ENCODE measurements at places on chromosomes 16 and 17.

DNA sequence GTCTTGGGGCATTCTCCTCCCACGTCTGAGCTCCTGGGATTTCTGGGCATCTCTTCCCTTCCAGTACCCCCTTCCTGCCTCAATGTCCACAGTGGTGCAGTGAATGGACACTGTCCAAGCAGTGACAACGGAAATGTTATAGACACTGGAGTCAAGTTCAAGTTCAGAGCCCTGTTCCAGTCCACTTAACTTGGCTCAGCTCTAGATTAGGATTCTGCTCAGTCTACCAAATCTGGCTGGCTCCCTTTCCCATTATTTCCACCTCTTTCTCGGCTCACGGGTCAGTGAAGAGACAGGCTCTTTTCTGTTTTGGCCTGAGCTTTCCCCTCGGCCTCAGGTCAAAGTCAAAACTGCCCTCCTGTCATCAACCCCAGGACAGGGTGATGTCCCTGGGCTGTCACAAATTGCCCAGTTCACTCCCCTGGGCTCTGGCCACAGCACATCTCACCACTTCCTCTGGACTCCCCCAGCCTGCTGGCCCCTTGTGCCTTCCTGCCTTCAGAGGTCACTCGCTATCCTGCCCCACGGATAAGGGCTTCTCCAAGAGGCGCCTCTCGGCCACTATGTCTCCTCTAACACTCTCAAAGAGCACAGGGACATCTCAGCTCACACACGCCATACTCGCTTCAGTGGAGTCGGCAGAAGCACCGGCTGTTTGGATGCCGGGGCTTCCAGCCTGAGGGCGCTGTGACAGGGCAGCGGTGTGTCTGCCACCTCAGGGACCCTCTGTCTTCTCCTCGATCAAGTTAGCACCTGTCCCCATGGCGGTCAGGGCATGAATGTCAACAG is 17.7 kb upstream of the MRPL38 start:
- no peak for DNase-seq

GRCh38 chr17:20313306-20313705 is 154.0 kb downstream of the LGALS9B start:
- no peak for DNase-seq

- DNase-seq, result no peak
Measured at GRCh38 chr17:40338058-40338457, 26.5 kb downstream of the GJD3 start.

DNA sequence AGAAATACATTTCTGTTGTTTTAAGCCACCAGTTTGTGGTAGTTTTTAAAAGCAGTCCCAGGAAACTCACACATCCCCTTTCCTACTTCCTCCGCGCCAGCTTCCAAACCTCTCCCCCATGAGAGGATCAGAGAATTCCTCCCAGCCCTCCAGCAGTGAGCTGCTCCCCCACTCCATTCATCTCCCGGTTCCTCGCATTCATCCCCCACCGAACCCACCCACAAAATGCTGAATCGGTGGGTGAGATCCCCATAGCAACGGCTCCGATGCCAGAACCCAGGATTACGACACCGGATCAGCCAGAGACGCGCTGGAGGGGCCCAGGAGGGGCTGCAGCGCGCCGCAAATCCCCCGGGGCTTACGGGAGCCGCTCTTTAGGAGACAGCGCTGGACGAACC is 251.4 kb upstream of the RPL38 start:
- no peak for DNase-seq

DNA sequence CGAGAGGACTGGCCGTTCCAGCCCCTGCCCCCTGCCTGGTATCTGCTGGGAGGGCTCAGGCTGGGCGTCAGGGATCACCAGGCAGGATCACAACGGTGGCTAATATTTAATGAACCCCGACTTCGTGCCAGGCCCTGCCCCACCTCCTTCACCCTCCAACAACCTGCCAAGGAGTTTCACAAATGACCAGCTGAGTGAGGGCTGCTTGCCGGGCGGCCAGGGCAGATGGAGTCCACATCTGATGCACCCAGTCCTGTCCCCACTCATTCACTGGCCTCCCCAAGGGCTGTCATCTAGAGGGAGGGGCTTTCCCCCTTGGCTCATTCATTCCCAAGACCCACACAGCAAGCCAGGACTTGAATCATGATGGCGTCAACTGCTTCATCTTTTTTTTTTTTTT is 17.5 kb downstream of the UBALD1 start:
- DNase-seq, result no peak
